Memory B cell (primary cell): ENCODE measurements at places on chromosomes 5 and 9.
A peak's percentile ranks its signal among the peaks of the same experiment; 100 is the strongest.

DNA sequence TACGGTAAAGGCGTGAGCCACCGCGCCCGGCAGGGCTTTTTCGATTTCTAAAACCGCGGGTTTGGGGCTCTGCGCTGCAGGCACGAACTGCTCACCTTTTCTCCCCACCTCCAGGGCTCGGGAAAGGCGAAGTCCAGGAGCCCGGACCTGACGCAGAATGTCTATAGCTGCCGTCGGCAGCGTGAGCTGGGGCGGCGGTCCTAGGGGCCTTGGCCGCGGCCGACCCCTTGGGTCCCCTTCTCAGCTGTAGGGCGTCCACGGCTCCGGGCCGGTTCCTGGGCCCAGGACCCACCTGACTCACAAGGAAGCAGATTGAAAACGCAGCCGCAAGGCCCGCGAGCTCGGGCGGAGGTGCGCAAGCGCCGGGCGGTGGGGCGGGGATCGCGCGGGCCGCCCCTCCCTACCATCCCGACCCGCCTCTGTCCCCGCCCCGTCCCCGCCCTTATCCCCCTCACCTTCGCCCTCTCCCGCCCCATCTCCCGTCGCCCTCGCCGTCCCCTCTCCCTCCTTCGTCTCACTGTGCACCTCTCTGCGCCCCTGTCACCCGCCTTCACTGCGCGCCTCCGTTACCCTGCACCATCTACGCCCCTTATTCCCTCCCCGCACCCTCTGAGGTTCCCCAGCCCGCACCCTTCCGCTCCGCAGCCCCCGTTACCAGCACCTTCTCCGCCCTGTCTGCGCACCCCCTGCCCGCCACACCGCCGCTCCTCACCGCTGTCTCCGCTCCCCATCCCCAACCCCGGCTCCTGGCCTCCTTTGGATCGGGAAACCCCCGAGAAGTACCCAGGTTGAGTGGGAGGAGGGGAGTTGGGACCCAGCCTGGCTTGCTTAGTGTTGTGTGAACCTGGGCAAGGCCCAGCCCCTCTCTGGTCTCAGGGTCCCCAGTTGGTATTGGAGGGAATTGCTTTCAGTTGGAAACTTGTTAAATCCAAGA, at the start of gene HDHD3:
Gene HDHD3 (minus strand): TSS at position 353 of the 934 bp plus-strand sequence. CDS start 2,632 bp downstream, outside the sequence.
- H3K36me3 ChIP-seq = peaks cover 7% of the 10 kb centered on the region
- peak within 1 kb of the TSS; percentile 65 for H3K27ac ChIP-seq
- peaks cover 24% of the 10 kb centered on the region for H3K4me1 ChIP-seq
- peak within 1 kb of the TSS; percentile 93 for H3K4me3 ChIP-seq

DNA sequence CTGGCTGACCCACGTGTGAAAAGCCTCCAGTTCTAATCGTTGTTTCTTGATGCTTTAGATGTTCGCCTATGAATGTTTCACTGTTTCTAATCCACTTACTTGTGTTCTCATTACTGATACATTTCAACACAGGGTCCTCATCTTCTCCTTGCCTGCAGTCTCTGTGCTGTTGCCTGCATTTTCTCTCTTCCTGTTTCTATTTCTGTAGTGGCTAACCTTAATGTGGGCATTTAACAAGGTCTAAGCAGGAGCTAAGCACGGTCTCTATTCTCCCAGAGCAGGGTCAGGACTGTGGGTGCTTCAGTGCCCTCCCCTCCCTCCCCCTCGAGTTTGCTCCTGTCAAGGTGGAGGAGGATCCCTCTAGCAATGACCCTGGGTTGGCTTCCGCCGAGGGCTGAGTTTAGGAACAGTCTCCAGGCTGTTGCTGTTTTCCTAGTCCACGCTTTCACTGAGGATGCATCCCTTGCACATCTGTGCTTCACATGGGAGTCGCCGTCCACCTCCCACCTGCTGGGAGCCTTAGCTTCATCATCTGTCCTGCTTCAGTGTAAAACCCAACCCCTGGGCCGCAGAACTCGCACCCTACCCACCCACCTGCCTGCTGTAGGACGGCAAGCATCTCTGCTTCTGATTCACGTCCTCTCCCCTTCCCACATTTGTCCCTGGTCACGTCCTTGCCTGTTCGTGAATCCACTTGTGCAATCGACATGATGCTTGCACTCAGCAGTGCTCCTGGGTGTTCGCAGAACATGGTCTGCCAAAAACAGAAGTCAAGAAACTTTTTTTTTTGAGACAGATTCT, 2.4 kb upstream of the EXOC3 start:
- no peak overlapping the region for H3K4me3 ChIP-seq
- DNase-seq = no peak
- H3K36me3 ChIP-seq = peaks cover 2% of the 10 kb centered on the region
- H3K4me1 ChIP-seq = peaks cover 21% of the 10 kb centered on the region
- H3K27me3 ChIP-seq = peaks cover 6% of the 10 kb centered on the region

DNA sequence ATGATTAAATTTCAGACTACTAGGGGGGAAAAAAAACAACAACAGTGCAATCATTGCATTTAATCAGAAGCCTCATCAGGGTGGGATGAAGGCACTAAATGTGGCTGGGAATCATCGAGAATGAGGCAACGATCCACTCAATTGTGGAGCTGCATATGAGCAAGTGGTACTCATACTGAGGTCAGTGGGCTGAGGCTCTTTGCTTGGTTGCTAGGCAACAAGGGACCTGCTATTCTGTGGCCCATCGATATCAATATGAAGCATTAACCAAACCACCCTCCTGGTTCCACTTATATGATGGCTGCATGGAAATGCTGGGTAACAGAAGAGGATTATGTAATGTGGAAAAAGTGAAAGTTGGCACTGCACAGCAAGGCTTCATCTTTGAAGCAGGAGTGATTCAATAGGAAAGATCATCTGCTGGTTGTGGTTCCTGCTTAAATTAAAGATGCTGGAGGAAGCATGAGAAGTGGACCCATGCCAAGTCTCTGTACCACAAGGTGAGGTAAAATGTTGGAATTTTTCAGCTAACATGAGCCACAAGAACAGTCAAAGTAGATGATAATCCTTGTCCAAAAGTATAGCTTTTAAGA, 159.8 kb upstream of the HMHB1 start:
- no peaks in the 10 kb centered on the region for H3K36me3 ChIP-seq
- H3K27ac ChIP-seq = no peak overlapping the region
- DNase-seq = no peak
- H3K4me3 ChIP-seq = no peak overlapping the region
- peaks cover 5% of the 10 kb centered on the region for H3K4me1 ChIP-seq

GRCh38 chr9:99066571-99066970, 38.3 kb upstream of the TGFBR1 start:
- H3K27me3 ChIP-seq = no peaks in the 10 kb centered on the region
- H3K27ac ChIP-seq = no peak overlapping the region
- no peak for DNase-seq

- no peak for DNase-seq
- H3K36me3 ChIP-seq = peaks cover 13% of the 10 kb centered on the region
- H3K4me1 ChIP-seq = peaks cover 2% of the 10 kb centered on the region
- no peaks in the 10 kb centered on the region for H3K27me3 ChIP-seq
Observed at GRCh38 chr5:177327539-177328522, 16.1 kb upstream of the MXD3 start.

DNA sequence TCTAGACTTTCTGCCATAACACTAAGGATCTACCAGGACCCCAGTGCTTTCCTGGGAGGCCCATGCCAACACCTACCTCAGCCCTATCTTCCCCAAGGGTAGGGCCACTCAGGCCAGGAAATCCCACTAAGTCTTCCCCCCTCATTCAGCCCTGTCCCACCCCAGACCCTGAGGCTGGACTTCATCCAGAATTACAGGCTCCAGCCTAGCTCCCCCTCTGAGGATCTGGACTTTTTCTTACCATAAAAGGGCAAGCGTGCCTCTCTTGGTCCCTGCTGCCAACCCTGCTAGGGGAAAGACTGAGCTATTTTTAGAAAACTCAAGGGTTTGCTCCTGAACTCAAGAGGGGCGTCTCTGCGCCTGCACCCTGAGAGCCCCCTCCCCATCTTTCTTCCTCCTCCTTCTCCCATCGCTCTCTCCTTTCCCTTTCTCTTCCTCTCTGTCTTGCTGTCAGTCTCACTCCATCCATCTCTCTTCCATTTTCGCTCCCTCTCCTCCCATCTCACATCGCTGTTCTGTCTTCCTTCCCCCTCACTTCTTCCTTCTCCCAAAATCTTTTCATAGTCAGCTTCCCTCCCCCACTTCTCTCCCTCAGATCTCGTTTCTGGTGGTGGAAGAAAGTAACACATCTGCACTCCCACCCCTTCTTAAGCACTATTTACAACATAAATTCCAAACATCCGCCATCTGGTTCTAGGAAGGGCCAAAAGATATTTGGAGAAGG, 38.1 kb upstream of the IL17B start:
- no peak for DNase-seq
- no peak overlapping the region for H3K27ac ChIP-seq
- peaks cover 9% of the 10 kb centered on the region for H3K27me3 ChIP-seq
- no peak overlapping the region for H3K4me3 ChIP-seq

- no peak for DNase-seq
- no peaks in the 10 kb centered on the region for H3K27me3 ChIP-seq
- H3K4me1 ChIP-seq = peaks cover 15% of the 10 kb centered on the region
- H3K27ac ChIP-seq = peak overlapping the region; percentile 79
- no peaks in the 10 kb centered on the region for H3K36me3 ChIP-seq
Observed at GRCh38 chr9:131744171-131744719, 4.4 kb upstream of the RAPGEF1 start.

DNA sequence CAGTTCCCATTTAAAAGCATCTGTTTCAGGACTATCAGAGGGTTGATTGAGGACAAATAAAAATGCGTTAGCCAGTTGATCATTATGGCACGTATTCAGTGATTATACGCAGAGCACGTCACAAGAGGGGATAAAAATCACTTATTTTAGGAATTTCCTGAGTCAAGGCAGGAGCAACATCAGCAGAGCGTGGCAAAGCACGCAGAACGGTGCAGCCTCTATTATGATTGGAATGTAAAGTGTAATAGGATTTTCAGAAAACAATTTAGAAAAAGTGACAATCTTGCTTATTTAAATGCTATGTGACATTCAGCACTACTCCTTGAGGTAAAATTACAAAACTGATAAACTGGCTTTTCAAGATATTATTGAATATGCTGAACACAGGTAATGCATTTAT, 413.6 kb upstream of the DAP start:
- peaks cover 5% of the 10 kb centered on the region for H3K4me1 ChIP-seq
- H3K36me3 ChIP-seq = no peaks in the 10 kb centered on the region
- DNase-seq = no peak
- H3K27ac ChIP-seq = no peak overlapping the region
- H3K4me3 ChIP-seq = no peak overlapping the region
- H3K27me3 ChIP-seq = peaks cover 9% of the 10 kb centered on the region

DNA sequence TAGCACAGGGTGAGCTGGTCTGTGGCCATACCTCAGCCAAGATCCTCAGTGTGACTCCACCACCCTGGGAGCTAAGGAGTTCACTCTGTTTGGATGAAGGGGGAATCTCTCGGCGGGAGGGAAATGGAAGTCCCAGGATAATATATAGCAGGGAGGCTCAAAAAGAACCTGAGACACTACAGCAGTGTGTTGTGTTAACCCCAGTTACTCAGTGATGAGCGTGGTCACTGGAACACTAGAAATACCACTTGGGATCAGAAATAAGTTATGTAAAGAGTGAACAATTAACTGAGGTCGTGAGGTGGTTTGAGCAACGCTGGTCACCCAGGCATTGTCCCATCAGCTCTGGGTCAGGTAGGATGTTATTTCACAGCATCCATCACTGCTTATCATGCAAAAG, 59.3 kb upstream of the ADAMTS16 start:
- no peak overlapping the region for H3K4me3 ChIP-seq
- H3K4me1 ChIP-seq = no peaks in the 10 kb centered on the region
- H3K27ac ChIP-seq = no peak overlapping the region

GRCh38 chr9:88992556-88992955, 1.3 kb downstream of the S1PR3 start:
- DNase-seq = no peak
- no peak overlapping the region for H3K4me3 ChIP-seq
- peaks cover 9% of the 10 kb centered on the region for H3K27me3 ChIP-seq

DNA sequence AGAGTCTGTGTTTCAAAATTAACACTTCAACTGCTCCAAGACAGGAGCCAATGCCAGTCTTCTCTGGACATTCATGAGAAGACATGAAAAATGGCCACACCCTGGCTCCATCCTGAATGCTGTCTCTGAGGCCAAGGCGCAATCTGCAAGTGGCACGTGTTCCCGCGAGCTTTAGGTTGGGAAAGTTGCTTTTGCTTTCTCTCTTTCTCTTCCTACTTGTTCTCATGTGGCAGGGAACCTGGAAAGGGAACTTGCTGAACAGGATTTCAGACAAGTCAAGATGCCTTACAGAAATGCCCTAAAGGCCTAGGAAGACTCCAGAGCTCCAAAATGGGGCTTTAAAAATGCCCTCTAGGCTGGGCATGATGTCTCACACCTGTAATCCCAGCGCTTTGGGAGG, 91.9 kb upstream of the OTULINL start:
- no peak overlapping the region for H3K4me3 ChIP-seq
- no peaks in the 10 kb centered on the region for H3K27me3 ChIP-seq
- DNase-seq = no peak
- peaks cover 3% of the 10 kb centered on the region for H3K4me1 ChIP-seq
- no peak overlapping the region for H3K27ac ChIP-seq
- H3K36me3 ChIP-seq = peaks cover 44% of the 10 kb centered on the region
